ENCODE measurements at places on chromosomes 2 and 18.

DNA sequence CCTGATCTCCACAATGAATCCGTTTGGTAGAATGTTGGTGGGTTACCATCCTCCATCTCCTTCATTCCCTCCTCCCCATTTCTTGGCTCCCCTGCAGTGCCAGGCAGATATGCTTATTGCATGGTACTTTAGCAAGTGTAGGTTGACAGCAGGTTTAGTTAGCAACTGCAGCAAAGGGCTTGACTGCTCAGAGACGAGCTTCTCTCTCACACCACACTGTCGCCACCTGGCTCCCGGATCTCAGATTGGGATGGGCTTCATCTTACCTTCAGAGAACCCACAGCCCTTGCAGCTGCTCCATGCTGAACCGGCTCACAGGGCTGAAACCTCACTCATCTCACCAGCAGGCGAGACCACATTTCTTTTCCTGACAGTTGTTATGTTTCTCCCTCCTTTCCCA, 88.8 kb downstream of the VWA3B start:
- DNase-seq, result no peak

DNA sequence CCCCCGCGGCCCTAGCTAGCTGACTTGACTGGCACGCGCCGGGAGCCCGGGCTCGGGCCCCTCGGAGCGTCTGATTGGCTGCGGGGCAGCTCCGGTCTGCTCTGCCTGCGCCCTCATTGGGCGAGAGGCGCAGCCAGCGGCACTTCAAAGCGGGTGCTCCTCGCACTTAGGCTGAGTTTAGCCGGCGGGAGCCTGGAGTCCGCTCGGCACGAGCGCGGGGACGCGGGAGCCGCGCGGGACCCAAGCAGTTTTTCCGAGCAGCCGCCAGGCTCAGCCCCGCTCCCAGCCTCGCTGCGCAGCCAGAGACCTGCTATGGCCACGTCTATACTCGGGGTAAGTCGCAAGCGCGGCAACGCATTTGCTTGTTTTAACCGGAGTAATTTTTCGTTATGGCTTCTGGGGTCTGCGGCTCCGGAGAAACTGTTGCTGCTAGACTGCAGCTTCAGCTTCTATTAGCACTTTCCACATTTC, at the start of gene SP9:
Gene SP9, plus strand, starts transcription at position 174 of the 471 bp plus-strand sequence. Its CDS starts 139 bp downstream, at position 313.
- DNase-seq, result no peak

DNA sequence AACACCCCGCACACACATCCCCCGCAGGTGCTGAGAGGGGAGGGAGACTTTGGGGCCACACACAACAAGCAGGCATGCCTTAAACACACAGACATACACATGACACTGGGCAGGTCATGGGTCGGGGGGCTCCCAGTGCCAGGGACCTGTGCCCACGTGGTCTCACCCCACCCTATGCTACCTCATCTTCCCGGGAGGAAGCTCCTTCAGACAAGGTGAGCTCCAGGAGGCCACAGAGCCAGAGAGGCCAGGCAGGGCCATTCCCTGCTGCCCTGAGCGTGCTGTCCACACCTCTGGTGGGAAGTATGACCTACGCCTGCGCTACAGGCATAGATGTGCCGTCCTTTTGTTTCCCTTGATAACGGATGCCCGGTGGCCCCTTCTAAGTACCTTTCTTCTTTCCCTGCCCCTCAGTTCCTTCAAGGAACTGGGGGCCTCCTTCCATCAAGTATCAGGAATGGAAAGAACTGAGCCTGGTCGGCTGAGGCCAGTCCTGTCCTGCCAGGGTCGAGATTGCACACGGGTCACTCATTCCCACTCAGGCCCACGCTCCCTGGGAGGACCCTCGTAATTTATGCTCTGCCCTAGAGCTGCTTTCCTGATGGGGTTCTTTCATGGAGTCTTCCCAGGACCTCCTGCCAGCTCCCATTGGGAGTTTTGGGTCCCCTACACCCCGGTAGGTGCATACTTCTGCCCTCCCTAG, 4.7 kb downstream of the TEKT4 start:
- DNase-seq, result no peak

DNA sequence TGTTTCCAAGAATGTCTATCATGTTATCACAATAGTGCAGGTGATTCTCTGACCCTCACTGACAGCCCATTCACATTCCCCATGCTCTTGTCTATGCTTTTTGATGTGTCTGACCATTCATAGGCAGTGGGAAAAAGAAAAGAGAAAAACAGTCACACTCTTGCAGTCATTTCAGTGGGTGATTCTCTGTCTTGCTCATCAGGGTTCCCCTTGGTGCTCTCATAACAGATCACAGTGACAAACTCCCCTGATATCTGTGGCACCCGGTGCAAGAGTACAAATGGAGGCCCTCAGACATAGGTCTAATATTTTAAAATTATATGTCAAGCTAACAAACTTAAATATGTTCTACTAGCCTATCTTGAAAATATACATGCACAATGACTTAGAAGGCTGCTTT, 72.7 kb upstream of the PPP1CB start:
- DNase-seq, result no peak

- DNase-seq, result no peak
Measured at GRCh38 chr2:204860274-204860673, 315.0 kb downstream of the PARD3B start.

GRCh38 chr2:134140251-134140661, 113.6 kb upstream of the MGAT5 start:
- no peak for DNase-seq

DNA sequence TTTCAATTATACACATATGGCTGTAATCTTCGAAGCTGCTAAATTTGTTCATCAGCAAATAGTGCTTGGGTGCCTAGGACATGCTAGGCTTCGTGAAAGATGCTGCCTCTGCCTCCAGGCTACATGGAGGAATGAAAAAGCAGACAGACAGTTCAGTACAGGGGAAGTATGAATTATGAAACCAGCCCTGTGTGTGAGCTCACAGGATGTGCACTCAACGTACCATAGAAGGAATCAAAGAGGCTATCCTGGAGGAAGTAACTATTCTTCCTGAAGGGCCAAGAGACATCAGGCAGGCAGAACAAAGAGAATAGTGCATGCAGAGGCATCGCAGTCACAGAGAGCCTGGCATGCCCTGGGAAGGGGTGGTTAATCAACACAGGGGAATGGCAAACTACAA, 61.4 kb downstream of the DYM start:
- peak; percentile 52 for DNase-seq

DNA sequence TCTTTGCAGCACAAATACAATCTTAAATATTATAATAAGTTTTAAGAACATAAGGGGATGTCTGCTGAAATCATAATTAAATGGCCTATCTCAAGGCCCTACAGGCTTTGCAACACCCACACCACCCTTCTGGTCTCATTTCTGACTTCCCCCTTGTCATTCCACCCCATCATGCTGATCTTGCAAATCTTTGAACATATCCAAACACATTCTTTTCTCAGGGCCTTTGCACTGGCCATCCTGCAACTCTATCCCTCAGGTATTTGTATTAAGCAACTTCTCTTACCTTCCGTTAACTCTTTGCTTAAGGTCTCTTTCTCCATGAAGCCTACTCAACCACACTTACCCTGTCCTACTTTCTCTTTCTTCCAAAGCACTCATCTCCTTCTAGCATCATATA, 51.8 kb upstream of the CCDC150 start:
- DNase-seq, result no peak

GRCh38 chr2:237016121-237016915, 69.4 kb upstream of the COPS8 start:
- no peak for DNase-seq

DNA sequence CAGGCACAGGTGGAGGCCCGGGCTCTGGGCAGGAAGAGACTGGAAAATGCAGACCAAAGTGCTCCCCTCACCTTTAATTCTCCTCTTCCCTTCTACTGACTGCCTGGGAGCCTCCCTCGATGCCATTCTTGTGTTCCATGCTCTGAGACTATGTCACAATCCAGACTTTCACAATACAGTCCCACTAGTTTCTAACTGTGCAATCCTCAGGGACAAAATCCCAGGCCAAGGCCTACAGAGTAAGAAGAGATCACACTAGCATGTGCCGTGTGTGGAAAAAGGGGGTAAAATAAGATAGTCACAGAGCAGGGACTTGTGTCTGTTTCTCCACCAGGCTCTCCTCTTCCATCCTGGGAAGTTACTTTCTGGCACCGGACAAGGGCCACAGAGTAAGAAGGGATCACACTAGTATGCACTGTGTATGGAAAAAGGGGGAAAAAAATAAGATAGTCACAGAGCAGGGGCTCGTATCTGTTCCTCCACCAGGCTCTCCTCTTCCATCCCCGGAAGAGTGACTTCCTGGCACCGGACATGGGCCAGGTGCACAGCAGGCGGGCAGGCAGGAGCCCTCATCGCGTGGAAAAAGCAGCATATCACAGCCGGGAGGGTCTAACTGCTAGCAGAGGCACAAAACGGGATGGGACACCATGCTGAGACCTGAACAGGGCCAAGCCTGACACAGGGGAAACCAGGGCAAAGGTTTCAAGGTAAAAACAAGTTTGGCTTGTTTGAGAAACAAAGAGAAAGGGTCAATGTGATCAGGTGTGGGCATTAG, 9.6 kb downstream of the CYB5A start:
- peak; percentile 35 for DNase-seq

DNA sequence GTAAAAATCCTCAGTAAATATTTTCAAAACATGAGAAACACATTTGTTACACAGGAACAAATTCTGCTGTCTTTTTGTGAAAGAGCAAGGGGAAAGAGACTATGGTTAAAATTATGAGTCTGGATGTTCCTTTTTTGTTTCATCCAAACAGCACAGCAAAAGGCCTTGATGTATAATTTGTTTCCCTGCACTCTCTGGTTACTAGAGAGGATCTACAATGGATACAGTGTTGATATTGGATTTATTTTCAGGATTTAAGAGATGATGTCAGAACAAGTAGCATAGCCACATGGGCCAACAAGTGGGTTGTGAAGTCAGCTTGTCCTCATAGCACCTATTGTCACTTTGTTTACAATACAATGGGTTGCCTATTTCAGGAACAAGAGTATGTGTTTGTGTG, 11.3 kb upstream of the ERBB4 start:
- no peak for DNase-seq

DNA sequence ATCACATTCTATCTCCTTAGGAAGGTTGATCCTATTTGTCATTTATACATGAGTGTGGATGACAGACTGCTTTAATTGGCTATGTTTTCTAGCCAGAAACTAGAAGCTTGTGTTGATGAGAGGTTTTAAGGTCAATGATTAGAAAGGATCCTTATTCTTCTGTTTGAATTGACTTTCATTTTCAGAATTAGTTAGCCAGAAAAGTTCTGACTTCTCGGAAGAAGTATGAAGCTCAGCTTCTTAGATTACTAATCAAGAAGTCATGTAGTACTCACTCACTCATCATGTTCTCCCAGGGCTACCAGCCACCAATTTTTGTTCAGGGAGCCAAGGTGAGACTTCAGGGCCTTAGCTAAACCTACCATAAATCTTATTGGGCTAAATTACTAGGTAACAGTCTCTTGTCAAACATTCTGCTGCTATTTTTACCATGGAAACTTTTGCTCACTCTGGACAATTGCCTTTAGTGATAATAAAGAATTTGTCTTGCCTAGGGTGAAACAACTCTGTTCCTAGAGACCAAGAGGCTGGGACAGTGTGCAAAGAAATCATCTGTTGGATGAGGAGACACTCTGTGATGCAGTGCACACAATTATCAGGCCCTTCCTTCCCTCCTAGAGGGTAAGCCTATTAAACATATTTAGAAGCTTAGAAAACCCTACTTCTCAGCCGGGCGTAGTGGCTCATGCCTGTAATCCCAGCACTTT, 111.6 kb upstream of the DNMT3A start:
- DNase-seq, result peak; percentile 16

DNA sequence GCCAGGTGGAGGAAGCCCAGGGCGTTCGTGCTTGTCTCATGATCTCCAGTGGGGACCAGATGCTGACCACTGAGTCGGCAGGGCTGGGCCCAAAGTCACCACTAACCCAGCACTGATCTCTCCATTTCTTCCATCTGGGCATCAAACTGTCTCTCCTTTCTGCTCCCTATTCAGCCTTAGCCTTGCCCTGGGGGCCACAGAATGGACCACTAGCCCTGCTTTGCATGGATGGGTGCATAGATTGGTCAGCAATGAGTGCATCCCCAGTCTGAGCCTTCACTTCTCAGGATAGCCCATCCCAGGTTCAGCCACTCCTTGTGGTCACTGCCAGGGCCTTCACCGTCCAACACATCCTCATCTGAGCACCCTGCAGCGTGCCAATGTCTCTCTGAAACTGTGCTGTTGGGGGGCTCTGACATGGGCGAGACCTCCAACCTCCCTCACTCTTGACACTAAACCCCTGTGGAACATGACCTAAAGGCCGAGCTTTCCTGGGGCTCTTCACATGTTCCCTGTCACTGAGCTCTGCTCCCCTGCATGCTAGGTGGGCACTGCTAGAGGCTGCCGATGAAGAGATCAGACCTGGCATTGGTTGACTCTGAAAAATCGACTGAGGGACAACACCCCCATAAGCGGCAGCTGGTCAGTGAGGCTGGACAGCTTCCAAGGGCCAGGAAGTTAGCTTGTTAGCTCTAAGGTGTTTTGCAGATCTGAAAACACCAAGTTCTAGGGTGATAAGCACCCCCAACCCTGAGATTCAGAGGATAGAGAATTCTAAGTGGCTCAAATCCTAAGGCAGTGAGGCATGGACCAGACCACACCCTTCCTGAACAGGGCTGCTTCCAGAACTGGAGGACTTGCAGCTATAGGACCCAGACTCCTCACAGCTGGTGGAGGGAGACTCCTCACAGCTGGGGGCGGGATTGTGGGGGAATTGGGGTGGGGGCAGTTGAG, 61.7 kb downstream of the HS1BP3 start:
- no peak for DNase-seq

DNA sequence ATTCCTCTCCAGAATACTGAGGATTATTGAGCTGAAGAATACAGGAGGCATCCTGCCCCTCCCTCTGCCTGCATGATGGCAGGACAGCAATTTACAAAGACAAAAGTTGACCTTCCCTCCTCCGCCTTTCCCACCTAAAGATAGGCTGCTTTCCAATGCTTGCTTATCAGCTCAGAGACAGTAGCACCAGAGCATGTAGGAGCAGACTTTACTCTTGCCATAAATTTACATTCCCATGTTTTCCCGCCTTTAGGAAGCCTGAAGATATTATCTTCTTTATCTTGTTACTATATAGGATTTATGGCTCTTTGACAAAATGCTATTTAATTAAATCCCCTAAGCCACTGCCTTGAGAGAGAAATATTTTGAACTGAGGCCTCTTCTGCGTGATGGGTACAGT, 135.6 kb upstream of the HNMT start:
- no peak for DNase-seq

GRCh38 chr2:178025551-178026185, 46.9 kb downstream of the PDE11A start:
- peak; percentile 57 for DNase-seq

- no peak for DNase-seq
Measured at GRCh38 chr2:38095079-38095995, 19.4 kb upstream of the CYP1B1 start.

DNA sequence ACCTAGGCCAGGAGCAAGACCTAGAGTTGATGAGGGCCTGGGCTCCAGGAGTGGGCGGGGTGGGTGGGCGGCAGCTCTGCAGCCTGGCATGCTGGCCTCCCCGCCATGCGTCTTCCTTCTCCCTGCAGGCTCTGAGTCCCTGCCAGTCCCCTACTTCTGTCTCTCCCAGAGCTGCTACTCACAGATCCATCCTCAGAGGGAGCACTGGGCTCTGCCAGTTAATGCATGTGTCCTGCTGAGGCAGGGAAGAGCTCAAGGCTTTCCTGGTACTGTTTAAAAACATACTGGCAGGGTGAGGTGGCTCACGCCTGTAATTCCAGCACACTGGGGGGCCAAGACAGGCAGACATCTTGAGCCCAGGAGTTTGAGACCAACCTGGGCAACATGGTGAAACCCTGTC, 38.7 kb upstream of the EDAR start:
- DNase-seq, result no peak

GRCh38 chr2:188819792-188820191, 154.4 kb upstream of the COL3A1 start:
- peak; percentile 52 for DNase-seq

- DNase-seq, result no peak
Measured at GRCh38 chr2:132953771-132954170, 283.8 kb upstream of the LYPD1 start.

Measured in iris pigment epithelial cell (primary cell).